GOT3 (cell line): ENCODE measurements at places on chromosomes 3 and 15.
A peak's percentile ranks its signal among the peaks of the same experiment; 100 is the strongest.

DNA sequence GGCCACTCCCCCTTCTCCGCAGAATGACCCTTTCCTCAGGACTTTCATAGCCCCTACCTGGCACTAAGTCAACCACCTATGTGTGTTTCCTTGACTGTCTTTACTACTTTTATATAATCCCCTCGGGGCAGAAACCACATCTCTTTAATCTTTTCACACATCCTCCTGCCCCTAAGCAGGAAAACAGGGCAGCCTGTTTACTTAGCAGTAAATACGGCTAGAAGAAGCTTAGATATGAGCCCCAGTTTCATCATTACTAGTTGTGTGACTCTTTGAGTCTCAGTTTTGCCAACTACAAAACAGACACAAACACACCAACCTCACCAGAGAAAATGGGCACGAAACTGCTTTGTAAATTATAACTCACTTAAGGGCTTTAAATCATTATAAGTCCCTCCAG is 98.3 kb downstream of the CYP19A1 start:
- DNase-seq, result no peak

- DNase-seq, result peak; percentile 59
These were observed 9.7 kb downstream of the STOML1 start for GRCh38 chr15:73982222-73982962.

DNA sequence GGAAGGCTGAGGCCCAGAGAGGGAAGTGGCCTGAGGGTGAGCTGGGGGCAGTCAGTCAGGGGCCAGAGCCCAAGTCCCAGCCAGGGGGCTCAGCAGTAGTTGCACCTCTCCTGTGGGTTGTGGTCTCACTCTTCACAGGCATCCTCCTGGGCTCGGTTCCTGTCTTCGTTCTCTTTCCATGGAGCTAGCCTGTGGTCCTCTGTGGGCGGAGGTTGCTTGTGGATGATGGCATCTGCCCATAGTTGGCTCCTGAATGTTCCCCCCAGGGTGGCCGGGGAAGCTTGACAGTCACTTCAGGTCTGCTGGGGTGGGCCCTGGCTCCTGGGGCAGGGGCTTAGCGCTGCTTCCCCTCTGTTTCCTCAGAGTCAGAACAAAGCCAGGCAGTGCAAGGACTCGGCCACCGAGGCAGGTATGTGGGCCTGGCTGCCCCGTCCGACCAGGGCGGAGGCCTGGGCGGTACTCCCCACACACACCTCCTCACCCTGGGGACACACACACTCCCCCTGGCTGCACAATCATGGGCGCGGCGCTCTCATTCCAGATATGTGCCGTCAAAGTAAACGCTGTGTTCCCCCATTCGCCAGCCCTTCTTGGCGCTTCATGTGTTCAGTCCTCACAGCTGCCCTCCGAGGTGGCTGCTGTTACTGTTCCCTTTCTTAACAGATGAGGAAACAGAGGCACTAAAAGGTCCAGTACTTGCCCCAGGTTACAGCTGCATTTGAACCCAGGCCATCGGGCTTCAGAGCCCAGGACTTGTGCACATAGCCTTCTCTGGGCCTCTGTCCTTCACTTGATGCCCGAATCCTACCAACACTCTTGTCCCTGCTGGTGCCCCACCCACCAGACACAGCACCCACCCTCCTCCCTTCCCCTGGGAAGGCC is 34.5 kb downstream of the PSTPIP1 start:
- DNase-seq, result no peak

- DNase-seq, result no peak
These were observed 44.3 kb downstream of the U2SURP start for GRCh38 chr3:143045639-143046038.

DNA sequence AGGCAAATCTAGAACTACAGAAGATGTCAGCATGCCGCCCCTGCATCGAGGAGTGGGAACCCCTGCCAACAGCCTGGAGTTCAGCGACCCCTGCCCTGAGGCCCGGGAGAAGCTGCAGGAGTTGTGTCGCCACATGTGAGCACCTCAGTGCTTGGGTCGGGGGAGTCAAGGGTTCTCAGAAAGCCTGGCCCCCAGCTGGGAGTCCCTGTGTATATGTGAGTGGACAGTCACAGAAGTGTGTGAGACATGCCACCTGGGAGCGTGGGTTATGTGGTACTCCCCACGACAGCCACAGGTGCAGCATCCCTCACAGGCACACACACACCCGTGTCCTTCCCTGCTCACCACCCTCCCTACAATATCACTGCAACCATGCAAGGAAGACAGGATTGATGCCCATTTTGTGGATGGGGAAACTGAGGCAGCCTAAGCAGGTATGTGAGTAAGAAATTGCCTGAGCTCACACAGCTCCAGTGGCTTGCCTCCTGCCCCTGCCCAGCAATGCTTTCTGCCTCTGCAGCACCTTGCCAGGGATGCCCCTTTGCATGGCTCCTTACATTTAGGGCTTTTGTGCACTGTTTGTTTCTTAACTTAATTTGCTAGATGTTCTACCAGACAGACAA is 28.3 kb downstream of the C3orf20 start:
- no peak for DNase-seq

DNA sequence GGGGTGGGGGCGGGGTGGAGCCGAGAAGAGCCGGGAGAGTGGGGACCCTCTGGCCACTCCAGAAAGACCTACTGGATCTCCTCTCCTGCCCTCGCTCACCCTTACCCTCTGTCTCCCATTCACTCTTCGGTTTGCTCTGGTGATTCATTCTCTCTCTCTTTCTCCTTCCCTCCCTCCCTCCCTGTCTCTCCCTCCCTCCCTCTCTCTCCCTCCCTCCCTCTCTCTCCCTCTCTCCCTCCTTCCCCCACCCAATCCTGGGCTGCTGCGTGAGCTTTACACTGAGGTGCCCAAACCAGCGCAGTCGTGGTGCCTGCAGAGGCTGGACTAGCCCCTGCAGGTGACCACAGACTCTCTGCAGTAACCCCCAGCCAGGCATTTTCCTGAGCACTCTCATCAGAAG is 32.2 kb upstream of the ADAMTS17 start:
- no peak for DNase-seq

DNA sequence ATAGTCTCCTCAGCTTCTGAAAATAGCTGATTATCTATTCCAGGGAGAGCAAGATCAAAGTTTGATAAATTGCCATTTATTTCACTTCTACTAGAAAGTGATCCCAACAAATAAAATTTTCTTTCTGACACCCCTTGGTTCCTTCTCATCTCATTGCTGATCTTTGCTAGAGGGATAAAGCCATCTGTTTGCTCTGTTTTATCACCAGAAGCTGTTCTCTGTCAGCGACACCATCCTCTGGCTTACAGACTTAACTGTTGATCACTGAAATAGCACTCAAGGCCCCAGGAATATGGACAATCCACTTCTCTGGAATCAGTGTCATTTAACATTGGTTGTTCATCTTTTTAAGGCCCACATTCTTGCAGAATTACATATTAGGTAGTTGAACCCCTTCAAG is 219.0 kb downstream of the LSAMP start:
- DNase-seq, result no peak

DNA sequence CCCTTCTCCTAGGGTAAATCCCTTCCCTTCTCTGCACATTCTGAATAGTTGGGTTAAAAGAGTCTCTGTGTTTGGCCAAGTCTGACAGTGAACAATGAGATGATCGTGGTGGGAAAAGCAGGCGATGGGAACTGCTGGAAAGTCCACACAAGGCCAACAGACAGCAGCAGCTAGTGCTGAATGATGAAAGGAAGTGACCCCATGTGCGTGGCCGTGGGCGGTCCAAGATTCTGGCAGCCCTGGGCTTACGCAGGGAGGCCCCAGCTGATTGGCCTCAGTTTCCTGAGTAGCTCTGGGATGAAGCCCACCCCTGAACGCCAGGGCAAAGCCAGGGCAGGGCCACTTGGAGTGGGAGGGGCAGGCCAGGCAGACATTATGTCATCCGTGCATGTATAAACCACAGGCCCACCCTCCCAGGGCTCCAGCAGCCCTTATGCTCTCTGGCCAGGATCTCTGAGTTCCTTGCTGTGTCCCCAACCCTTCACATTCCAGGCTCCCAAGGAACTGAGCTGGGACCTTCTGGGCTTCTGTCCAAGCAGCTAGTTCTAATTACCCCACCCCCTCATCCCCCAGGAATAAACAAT is 57.8 kb downstream of the CDC25A start:
- no peak for DNase-seq

DNA sequence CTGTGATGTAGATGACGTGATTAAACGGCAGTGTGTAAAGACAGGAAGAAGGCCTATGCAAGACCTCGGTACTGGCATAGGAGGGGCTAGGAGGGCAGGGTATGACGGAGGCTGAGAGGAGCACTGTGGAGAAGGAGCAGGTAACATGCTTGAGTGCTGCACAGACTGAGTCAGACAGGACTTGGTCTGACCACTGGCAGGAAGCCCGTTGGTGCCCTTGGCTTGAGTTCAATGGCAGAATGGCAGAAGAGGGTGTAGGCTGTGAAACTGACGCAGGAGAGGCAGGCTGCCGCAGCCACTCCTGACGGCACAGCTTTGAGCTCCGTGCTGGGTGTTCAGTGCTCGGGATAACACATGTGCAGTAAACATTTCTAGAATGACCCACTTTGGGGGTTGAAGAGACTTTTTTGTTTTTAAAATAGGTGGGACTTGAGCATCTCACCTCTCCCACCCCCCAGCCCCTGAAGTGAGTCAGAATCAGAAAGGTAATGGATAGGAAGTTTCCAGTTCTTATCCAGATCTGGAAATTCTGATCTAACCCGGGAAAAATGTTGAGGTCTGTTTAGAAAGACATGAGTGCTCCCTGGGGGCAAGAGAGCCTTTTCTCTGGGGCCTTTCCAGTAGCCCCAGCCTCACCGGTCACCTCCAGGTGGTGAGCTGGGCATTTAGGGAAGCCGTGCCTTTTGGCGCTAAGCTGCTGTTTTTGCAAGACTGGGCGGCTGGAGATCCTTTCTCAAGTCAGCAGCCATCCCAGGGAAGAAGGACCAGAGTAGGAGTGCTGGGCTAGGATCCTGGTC is 126.4 kb downstream of the RPLP1 start:
- DNase-seq, result no peak

DNA sequence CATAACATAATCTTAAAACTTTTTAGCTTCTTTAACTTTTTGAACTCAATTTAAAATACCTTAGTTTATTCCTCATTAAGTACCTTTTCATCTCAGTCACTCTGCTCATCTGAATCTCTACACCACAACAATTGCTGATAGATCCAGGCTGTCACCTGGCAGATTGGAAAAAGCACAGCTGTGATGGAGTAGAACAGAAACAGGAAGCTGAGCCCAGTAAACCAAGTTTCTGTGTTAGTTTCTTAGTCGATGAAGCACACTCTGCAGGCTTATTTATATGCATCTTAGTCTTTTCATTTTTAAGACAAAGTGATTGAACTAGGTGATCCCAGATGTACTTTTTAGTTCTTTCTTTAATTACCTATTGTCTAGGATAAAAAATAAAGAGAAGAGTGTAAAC is 1398.0 kb upstream of the ALCAM start:
- DNase-seq, result no peak

GRCh38 chr3:4587838-4588105 is 94.6 kb downstream of the ITPR1 start:
- no peak for DNase-seq

DNA sequence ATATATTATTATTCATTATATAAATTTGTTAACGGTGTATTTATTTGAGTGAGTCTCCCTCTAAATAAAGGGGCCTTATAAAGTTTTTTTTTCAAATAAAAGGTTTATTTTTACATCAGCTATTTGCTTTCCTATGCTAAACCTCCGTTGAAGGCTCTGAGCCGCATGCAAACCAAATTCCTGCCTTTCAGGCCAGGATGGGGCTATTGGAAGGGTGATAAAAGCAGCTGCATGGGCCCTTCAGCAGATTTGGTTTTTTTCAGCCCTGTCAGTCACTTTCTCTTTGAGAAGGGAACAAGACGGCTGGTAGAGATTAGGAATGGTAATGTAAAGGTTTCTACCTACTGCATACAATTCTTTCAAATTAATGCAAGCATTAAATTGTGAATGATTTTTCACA is 244.2 kb downstream of the WNT5A start:
- no peak for DNase-seq

- DNase-seq, result no peak
These were observed 19.1 kb downstream of the KLHL6 start for GRCh38 chr3:183536238-183536880.

GRCh38 chr3:25587526-25587925 is 77.2 kb downstream of the TOP2B start:
- no peak for DNase-seq

DNA sequence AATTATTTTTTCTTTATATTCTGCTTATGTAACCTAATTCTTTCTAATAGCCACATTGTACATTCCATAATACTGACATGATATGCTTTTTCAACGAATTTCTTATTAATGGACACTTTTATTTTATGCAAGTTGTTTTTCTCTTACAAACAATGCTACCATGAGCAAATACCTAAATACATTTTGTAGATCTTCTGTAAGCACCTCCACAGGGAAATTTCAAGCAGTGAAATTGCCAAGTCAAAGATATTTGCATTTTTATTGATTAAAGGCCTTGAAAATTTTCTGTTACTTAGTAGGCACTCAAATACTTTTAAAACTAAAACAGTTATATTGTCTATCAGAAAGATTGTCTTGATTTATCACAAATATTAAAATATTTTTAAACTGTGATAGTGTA is 79.6 kb upstream of the C3orf49 start:
- DNase-seq, result no peak

GRCh38 chr3:58414538-58415197 is 19.0 kb downstream of the PDHB start:
- DNase-seq, result no peak

GRCh38 chr3:132783152-132783551 is 60.9 kb upstream of the NPHP3 start:
- no peak for DNase-seq

- no peak for DNase-seq
These were observed 13.7 kb downstream of the NR2F2 start for GRCh38 chr15:96344060-96344705.
